Activated T-cell treated with anti-CD3 and anti-CD28 coated beads for 4 hours (primary cell): ENCODE measurements at places on chromosomes 5 and 9.

DNA sequence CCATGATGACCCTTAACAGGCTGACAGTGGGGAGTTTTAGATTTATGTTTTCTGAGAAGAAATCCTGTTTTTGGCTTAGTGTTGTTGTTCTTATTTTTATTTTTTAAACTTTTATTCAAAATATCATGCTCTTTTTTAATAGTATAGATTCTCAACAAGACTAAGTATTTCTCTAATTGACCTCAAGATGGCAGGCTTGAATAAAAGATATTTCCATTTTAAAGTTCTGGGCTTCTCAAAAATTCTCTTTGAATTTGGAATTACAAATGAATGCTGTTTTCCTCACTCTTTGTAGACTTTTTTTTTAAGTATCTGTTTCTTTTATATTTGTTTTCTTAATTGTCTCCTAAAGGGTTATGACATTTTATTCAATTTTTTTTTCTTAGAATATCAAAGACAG, 50.0 kb upstream of the SH3GL2 start:
- no peak for DNase-seq

DNA sequence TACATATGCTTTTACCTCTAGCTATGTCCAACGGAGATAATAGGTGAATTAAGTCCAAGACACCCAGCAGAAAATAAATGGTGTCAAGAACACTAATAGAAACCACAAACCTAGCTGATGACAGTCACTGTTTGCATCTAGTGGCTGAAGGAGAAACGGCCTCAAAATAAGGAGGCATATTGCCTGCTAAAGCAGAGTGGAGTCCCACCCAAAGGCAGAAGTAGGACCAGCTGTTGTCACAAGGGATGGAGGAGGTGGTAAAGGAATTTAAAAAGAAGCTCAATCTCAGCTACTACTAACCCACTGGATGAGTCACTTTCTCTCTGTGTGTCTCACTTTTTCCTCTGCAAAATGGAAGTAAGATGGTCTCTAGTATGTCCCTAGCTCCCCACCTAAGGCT, 224.3 kb downstream of the GRIA1 start:
- DNase-seq: no peak

DNA sequence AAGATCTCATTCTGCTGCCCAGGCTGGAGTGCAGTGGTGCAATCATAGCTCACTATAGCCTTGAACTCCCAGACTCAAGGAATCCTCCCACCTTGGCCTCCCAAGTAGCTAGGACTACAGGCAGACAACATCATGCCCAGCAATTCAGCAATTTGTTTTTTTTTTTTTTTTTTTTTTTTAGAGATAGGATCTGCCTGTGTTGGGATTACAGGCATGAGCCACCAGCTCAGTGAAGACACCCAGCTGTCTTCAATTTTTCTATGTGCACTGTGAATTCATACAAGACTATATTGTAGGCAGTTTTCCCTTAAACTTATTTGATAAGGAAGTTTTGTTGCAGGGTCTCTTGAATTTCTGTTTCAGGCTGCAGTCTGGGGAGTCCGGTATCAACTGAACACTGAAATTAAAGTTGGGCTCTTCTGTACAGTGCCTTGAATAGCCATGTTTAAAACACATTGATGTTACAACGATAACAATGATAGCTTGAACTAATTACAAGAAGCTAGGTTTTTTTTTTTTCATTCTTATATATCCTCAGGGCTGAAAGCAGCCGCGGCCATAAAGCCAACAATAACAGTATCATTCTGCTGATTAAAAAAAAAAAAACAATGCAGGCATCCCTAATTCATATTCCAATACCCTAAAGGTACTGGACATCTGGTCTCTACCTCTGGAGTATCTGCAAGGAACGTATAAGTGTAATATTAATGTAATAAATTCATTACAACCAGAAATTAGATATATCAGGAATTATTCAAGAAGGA, 63.5 kb downstream of the MPDZ start:
- no peak for DNase-seq

DNA sequence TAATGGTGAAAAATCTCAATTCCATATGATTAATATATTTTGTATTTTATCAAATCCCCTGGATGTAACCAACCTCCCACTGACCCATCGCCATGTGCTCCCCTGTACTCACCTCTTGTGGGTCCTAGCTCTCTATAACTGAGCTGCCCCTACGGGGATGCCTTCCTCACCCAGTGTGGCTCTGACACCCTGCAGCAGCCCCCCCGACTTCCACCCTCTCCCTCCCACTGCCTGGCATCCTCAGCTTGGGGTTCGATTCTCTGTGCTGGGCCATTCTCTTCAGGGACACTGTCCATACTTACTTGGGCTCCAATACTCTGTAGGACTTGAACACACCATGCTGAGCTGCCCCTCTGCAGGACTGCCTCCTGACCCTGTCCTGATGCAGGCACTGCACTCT, 87.1 kb downstream of the PJA2 start:
- no peak for DNase-seq

GRCh38 chr5:139692679-139693308, 44.6 kb downstream of the CXXC5 start:
- DNase-seq: no peak

DNA sequence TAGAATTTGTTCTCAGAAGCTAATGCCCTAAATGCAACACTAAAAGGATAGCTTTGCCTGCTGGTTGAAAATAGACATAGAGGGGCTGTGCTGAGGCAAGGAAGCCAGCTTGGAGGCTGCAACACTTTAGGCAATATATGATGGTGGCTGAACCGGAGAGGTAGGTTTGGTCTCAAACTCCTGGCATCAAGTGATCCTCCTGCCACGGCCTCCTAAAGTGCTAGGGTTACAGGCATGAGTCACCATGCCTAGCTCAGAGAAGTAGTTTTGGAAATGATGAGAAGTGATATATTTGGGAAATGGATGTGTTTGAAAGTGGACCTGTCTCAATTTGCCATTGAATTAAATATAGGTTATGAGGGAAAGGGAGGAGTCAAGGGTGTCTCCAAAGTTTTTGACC, 10.0 kb downstream of the DUSP1 start:
- no peak for DNase-seq

- DNase-seq: no peak
Observed at GRCh38 chr5:136056771-136057335, 28.1 kb downstream of the TGFBI start.

DNA sequence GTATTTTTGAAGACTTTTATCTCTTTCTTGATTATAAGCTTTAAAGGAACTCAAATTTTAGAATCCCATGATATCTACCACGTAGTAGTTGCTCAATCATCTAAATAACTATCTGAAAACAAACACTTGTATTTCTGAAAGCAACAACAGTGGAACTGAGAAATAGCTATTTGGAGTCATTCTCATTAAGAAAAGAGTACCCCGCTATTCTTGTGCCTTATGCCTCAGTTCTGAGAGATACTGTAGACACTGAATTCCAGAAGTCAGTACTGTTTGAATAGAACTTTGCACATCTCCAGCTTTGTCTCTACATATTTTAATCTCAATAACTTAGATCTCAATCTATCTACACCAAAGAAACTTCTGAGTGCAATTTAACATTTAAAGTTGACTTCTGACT, 11.4 kb downstream of the CHD1 start:
- no peak for DNase-seq

- no peak for DNase-seq
Observed at GRCh38 chr5:14228219-14228618, 85.1 kb downstream of the TRIO start.

GRCh38 chr9:2740616-2741015, 23.3 kb downstream of the KCNV2 start:
- no peak for DNase-seq

DNA sequence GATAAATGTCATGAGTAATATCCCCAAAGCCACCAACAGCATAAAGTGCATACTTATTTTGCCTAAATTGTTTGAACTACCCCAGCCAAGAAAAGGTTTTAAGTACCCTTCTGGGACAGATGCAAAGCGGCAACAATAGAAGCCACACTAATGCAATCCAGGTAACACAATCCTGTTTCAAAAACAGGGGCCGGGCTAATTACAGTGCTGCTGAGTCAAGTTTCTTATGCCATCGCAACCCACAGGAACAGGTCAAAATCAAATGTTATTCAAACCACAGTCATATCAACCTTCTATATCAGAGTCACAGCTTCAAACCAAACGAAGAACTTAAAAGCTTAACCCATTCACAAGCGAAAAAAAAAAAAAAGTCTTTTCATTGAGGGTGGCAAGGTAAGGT, 28.3 kb downstream of the EBF1 start:
- DNase-seq: no peak

DNA sequence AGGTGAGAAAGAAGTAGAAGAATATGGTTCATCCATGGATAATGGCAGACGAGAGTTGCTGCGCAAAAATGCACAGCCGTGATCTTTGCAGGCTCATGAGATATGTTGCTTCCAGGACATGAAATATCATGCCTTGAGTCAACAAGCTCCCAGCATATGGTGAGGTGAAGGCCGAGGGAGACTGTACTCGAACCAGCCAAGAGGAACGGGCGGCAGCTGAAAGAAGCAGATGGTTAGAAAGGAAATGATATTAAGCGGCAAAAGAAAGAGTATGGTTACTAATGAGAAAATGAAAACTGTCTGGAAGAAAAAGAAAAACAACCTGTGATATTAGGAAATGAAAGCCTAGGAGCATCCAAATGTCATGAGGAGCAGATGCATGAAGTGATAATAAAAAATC, 344.7 kb upstream of the DAP start:
- no peak for DNase-seq

- no peak for DNase-seq
Observed at GRCh38 chr9:124415852-124416484, 726 bp upstream of the PSMB7 start.

DNA sequence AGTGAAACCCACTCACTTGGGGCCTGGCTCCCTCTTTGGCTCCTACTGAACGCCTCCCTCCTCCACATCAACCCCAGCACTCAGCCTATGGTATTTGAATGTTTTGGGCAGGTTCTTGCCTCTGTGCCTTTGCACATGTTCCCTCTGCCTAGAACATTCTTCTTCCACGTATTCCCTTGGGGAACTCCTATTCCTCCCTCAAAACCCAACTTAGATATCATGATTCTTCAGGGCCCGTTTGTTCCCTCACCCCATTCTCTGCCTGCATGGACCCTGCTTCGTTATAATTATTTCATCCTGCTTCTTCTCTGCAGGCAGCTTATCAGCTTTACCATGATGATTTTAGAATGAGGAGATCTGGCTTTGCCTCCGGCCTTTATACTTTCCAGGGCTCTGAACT, 215.0 kb upstream of the IER5L start:
- no peak for DNase-seq

DNA sequence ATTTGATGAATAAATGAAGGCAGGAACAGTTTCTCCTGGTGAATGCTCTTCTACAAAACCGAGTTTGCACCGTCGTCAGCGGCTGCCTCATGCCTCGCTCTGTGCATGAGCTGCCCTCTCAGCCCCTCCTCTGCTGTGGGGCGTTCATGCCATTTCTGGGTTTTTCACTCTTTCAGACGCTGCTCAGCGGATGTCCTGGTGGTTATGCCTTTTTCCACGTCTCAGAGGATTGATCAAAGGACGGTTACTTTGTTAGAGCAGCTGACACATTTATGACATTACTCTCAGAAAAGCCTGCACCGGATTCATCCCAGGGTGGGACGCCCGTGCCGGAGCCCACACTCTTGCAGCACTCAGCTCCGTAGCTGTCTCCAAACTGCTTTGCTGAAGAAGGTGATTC, 195.9 kb upstream of the PPP1R26 start:
- no peak for DNase-seq

- no peak for DNase-seq
Observed at GRCh38 chr5:143110591-143110990, 292.9 kb downstream of the NR3C1 start.

DNA sequence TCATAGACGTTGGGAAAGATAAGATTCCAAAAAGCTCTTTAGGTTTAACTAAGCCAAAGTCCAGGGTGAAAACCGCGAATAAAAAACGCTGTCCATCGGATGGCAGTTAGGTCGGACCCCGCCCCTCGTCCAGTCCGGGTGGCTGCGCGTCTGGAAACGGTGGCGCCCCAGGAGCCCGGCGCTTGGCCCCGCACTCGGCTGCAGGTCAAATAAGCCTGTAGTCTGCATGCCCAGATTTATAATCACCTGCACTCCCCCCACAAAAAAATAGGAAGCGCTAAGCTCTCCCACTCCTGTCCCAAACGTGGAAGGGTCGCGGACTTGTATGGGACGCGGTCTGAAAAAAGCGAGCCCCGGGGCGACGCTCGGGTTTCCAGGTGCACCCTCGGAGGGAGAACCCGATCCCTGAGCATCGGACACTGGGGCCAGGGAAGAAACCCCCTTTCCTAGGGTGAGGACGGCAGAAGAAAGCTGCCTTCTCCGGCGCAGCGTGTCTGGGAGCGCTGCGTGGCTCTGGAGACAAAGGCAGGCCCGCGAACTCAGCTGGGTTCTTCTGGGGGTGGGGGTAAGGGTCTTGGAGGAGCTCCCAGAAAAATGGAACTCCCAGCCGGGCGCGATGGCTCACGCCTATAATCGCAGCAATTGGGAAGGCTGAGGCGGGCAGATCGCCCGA, 923 bp upstream of the ZBTB5 start:
- DNase-seq: no peak

- DNase-seq: no peak
Observed at GRCh38 chr9:6924149-6924548, 166.4 kb downstream of the KDM4C start.

DNA sequence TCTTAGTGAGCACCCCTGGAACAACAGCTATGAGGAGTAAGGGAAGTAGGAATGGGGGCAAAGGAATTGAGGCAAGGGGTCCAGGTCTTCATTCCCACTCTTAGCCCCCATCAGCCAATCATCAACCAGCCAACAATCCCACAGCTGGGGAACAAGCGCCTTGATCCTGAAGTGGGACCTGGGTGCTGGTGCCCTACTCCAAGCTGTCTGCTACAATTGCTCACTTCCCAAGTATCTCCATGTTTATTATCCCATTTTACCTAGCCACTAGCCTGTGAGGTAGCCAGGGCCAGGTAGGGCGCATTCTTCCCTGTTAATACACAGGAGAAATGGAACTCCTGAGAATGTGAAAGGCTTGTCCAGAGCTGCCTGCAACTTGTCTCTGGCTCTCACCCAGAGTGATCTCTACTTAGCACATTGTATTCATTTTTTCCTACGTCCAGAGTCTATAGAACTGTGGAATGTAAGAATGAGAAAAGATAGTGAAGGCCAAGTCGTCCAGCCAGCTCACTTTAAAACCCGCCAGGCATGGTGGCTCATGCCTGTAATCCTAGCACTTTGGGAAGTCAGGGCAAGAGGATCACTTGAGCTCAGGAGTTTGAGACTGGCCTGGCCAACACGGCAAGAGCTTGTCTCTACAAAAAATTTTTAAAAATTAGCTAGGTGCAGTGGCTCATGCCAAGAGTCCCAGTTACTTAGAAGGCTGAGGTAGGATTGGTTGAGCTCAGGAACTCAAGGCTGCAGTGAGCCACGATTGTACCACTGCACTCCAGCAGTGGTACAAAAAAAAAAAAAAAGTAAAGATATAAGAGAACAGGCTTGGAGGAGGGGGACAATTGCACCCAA, 6.2 kb upstream of the DNAJC18 start:
- DNase-seq: no peak

GRCh38 chr9:2093920-2094597, 78.9 kb downstream of the SMARCA2 start:
- no peak for DNase-seq
